Fibroblast of the aortic adventitia (primary cell): ENCODE measurements at places on chromosomes 13 and 19.

GRCh38 chr13:25192489-25192888 is 20.4 kb upstream of the AMER2 start:
- no peak for DNase-seq

DNA sequence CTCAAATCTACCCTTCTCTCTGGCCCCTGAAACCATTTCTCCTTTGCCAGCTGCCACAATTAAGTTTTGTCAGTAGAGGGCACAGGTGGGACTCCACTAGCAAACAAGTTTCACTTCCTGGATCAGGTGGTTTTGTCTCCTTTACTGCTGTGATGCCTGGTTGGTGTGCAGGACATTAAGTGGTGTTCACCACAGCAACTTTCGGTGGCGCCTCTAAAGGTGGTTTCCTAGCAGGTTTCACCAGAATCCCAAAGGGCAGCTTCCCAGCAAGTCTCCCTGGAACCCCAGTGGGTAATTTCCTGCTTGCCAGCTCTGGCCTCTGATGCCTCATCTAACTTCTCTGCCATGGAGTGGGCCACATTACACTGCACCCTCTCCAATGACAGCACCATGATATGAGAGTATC is 16.6 kb downstream of the MED4 start:
- no peak for DNase-seq

GRCh38 chr19:7930765-7931164 is 4.8 kb upstream of the CTXN1 start:
- no peak for DNase-seq

DNA sequence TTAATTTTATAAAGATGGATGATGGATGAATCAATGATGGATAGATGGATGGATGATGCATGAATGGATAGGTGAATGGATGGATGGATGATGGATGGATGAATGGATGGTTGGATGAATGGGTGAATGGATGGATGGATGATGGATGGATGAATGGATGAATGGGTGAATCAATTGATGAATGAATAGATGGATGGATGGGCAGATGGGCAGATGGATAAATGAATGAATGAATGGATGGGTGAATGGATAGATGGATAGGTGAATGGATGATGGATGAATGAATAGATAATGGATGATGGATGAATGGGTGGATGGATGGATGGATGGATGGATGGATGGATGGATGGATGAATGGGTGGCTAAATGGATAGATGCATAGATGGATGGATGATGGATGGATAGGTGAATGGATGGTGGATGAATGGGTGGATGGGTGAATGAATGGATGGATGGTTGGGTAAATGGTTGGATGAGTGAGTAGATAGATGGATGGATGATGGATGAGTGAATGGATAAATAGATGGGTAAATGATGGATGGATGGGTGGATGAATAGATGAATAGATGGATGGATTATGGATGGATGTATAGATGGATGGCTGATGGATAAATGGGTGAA is 12.8 kb downstream of the ZNF579 start:
- no peak for DNase-seq

DNA sequence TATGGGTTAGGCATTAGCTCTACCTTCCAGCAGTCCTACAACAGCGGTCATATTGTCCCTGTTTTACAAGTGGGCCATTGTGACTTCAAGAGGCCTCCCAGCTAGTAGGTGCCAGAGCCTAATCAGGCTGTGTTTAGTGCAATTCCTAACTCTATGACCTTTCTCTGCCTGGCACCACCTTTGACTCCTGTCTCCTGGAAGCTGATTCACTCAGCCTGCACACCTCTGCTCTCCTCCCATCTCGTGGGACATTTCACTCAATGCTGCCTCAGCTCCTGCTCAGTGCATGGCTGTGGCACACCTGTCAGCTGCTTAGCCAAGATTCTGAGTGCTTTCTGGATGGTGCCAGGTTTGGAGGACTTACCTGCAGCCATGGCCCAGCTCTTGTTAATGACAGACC is 9.5 kb upstream of the GJB6 start:
- DNase-seq, result no peak

DNA sequence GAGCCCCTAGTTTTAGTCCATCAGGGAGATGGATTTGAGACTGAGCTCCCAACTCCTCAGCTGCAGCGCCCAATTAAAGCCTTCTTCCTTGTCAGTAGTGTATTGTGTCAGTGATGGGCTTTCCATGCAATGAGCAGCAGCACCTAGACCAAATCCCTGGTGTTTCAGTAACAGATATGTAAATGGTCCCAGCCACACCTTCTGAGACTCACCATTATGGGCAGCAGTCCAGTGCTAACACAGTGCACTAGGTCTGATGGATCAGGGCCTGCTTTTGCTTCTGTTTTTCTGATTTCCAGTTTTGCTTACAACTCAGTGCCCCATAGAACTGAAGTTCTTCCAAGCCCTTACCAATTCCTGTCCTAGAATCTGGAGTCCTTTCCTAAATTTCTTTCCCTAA is 41.8 kb upstream of the MIR17HG start:
- DNase-seq, result no peak

DNA sequence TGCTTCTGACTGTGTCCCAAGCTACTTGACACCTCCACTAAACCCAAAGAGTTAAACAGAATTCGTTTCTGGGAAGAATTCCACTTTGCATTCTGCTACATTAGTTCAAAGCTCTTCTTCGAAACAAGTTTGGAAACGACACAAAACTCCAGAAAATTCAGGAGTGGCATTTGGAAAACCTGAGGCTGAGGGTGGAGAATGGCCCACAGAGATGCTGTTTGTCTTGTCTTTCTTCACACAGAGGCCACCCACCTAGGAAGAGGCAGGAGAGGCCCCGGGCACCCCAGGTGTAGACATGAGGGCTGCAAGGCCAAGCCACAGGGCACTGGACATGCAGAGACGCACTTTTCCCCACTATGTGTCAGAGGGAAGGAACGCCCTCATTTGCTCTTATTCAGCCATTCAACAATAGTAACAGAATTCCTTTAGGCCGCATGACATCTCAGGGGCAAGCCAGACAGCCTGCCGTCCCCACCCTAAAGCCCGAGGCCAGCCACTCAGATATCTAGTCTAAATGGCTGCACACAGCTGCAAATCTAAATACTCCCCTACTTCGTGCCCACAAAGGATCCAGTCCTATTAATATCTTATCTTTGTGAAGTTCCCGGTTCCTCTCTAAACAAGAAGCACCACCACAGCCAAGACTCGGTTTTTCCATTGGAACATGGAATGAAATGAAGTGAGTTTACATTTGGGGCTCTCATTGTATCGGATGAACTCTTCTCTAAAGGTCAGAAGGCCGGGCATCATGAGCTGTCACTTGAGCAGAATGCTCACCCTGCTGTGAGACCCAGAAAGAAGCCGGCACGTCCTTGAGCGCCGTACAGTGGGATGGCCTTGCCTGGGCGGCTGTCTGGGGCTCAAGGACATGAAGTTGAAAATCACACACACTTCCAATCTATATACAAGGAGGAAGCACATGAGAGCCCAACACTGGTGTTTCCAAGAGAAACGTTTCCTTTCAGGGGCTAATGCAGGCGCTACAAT is 19.8 kb downstream of the COL4A1 start:
- DNase-seq, result peak; percentile 32
